ENCODE measurements at places on chromosomes 2 and 18. TPM values are rescaled to one million over a fixed set of nuclear protein-coding genes. Genes with fewer than 3 reads are reported as not detected.

Gene SYT4
- 2.7 TPM for total RNA-seq

DNA sequence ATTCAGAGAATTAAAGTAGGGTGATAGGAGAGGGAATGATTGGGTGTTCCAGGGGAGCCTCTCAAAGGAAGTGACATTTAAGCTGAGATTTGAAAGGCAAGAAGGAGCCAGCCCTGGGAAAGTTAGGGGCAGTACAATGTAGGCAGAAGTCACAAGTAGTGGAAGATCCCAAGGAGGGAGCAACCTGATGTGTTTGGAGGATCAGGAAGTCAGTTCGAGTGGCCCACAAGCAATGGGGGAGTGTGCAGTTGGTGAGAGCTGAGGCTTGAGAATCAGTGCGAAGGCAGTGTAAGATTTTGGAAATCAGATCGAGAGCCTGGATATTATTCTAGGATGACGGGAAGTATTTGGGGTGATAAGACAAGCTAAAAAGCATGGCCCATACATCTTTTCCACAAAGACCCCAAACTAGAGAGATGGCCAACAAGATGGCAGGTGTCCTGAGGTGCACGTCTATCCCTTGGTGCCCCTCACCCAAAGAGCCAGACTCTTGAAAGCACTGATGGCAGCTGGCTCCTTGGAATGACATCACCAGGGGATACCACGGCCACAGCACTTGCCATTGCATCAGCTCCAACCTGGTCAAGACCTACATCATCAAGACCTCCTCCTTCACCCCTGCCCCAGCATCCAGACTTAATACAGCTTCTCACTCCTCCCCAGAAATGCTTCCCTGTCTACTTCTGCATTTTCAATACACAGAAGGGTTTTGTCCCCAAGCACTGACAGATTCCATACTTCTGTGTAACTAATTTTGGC, 127.3 kb downstream of the BCL2 start:
- no peak for DNase-seq

Gene INHA
- not detected for total RNA-seq

GRCh38 chr2:102895376-102895775, 133.5 kb downstream of the TMEM182 start:
- no peak for DNase-seq

Gene FSHR
- not detected for total RNA-seq

Gene RAB27B
- 5.6 TPM for total RNA-seq

DNA sequence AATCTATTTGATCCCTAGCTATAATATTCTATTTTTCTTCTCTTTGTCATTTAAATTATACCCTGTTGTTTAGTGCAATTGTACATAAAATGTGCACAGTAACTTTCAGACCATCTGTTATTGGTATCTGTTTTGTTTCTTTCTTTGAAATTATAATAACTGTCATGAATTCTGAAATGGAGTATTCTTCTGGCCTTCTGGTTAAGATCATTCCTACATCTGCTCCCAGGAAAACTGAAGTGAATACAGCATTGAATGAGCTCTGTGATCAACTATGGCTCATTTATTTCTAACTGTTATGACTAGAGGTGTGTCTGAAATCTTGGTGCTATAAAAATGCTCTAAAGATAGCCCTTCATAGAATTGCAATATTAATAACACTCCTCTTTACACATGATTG, 788.4 kb upstream of the TMEFF2 start:
- no peak for DNase-seq

Data from transverse colon (tissue), 4 donors.